ENCODE measurements at places on chromosomes 1 and 21. TPM values are rescaled to one million over a fixed set of nuclear protein-coding genes. Genes with fewer than 3 reads are reported as not detected.

GRCh38 chr1:156124557-156125483 lies 10.3 kb downstream of the LMNA start:
- no peak overlapping the region for H3K4me3 ChIP-seq
- no peaks in the 10 kb centered on the region for H3K36me3 ChIP-seq
- H3K27ac ChIP-seq, result no peak overlapping the region

DNA sequence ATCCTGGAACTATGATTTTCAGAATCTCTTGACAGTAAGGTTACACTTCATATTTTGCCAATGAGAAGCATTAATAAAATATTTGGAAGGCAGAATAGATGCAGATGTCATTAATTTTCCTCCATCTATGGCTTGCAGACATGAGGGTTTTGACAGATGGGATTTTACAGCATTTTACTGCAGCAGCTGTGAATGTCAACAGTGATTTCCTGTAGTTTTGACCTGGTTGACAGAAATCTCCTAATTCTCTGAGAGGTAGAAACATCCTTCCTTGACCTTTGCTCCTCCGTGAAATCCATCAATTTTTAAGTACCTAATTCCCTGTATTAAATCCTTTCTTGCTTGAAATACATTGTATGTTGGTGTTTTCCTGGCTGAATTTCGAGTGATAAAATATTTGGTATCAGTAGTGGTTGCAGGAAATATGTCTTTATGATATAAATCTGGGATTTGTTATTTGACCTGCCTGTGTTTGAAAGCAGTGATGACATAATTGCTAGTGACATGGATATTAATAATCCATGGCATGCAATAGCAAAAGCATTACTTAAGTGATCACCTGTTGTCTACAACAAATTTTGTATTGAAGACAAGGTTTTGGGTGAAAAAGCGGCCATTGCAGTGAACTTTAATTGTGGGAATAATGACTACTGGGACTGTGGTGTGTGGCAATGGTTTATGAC lies 73.9 kb downstream of the HLX start:
- H3K4me1 ChIP-seq, result no peaks in the 10 kb centered on the region
- no peak for DNase-seq
- no peaks in the 10 kb centered on the region for H3K27me3 ChIP-seq
- no peaks in the 10 kb centered on the region for H3K36me3 ChIP-seq
- H3K27ac ChIP-seq, result no peak overlapping the region
- H3K4me3 ChIP-seq, result no peak overlapping the region

DNA sequence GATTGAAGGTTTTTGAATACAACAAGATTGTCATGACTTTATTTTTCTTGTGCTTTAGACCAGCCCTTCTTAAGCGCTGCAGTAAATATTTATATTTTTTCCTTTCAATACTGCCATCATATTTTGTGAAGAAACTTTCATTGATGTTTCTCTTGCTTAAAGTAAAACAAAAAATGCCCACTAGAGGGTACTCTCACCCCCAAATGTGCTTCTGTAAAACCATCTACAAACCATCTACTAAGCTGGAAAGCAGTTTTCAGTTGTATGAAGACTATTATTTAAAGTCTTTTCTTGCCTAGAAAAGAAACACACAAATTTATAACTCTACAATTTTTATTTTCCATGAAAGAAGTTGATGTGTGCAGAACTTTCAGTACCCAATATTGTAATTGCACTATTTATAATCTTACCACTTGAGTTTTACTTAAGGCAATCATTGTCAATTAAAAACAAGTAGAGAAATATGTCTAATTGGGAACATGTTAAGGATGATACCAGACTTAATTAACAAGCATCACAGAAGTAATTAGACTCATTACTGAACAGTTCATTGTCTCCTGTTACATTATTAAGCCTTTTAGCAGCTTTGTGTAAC lies 10.7 kb downstream of the LEPR start:
- no peak overlapping the region for H3K4me3 ChIP-seq
- H3K4me1 ChIP-seq, result no peaks in the 10 kb centered on the region
- H3K36me3 ChIP-seq, result peaks cover 3% of the 10 kb centered on the region
- H3K27ac ChIP-seq, result no peak overlapping the region

GRCh38 chr1:26035959-26036755 lies 9.8 kb downstream of the SLC30A2 start:
- no peaks in the 10 kb centered on the region for H3K27me3 ChIP-seq
- H3K27ac ChIP-seq, result no peak overlapping the region
- peak overlapping the region; percentile 96 for H3K4me3 ChIP-seq

The STRIP1 gene
- 97.5 TPM for total RNA-seq

The OR2T35 gene
- total RNA-seq, result 0.30 TPM

GRCh38 chr1:162951553-162952315 lies 90.8 kb upstream of the CCDC190 start:
- H3K27ac ChIP-seq, result no peak overlapping the region
- DNase-seq, result no peak
- no peaks in the 10 kb centered on the region for H3K4me1 ChIP-seq
- H3K36me3 ChIP-seq, result no peaks in the 10 kb centered on the region
- H3K27me3 ChIP-seq, result no peaks in the 10 kb centered on the region
- H3K4me3 ChIP-seq, result no peak overlapping the region

The CLEC20A gene
- total RNA-seq, result 4.7 TPM

The TMEM52 gene
- total RNA-seq, result 0.69 TPM

The GNAT2 gene
- total RNA-seq, result not detected

DNA sequence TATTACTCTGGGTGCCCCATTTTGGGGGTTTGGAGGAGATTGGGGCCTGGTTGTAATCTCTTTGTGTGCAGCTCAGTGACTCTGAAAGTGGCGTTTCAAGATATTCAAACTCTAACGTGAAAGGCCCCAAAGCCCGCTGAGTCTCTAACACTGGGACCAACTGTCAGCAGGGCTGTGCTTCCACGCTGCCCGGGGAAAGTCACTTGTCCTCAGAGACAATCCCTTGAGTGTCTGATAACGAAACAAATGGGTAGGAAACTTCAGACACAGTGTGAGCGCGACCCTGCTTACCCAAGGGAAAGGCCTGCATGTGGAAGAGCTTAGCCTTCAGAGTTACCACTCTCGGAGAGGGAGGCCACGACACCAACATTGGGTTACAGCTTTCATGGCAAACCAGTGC lies 837 bp downstream of the UBASH3A start:
- no peaks in the 10 kb centered on the region for H3K36me3 ChIP-seq
- no peaks in the 10 kb centered on the region for H3K4me1 ChIP-seq
- H3K27me3 ChIP-seq, result no peaks in the 10 kb centered on the region
- no peak for DNase-seq

The PTGS2 gene
- total RNA-seq, result 0.07 TPM

- peak within 1 kb of the TSS; percentile 47 for H3K4me3 ChIP-seq
- H3K36me3 ChIP-seq, result no peaks in the 10 kb centered on the region
- H3K4me1 ChIP-seq, result peaks cover 26% of the 10 kb centered on the region
- H3K27me3 ChIP-seq, result no peaks in the 10 kb centered on the region
- DNase-seq, result peak; percentile 91
Observed at GRCh38 chr1:182604175-182605164, at the start of gene RGS16. Gene RGS16, minus strand, starts transcription at chr1:182604389. Its CDS starts 130 bp downstream, at chr1:182604259.

The HSPA6 gene
- total RNA-seq, result 11.2 TPM

The GRIK1 gene
- total RNA-seq, result not detected

DNA sequence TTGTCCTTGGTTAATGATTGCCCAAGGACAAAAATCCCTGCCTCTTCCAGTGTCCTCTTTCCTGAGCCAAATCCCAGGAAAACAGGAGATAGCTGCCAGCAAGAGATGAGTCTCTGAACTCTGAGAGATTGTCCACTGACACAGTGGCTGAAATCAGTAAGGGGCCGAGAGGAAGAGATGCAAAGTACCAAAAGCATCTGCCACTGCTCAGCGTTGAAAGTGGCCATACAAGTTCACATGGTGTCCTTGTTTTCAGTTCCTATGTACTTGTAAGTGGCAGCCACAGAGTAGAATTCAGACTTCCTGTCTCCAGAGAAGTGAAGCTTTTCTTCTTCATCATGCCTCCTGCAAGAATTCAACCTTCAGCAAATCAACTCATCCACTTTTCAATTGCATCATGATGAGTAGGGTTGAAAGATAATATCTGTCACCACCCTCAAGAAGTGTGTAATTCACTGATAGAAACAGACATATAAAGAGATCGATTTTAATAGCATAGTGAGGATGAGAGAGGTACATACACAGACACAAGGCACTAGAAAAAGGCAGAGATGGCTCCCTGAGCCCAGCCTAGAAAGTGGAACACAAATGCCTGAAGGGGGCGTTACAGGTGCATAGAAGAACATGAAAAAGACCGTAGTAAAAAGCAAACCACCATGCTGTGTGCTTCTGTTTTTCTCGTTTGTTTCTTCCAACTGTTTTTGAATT lies 185.8 kb downstream of the MRPL39 start:
- peak; percentile 86 for DNase-seq
- H3K4me1 ChIP-seq, result peaks cover 47% of the 10 kb centered on the region
- H3K27ac ChIP-seq, result peak overlapping the region; percentile 92
- no peaks in the 10 kb centered on the region for H3K27me3 ChIP-seq

The ATP1A2 gene
- total RNA-seq, result not detected

The CR1 gene
- 40.0 TPM for total RNA-seq

The OPTC gene
- not detected for total RNA-seq

DNA sequence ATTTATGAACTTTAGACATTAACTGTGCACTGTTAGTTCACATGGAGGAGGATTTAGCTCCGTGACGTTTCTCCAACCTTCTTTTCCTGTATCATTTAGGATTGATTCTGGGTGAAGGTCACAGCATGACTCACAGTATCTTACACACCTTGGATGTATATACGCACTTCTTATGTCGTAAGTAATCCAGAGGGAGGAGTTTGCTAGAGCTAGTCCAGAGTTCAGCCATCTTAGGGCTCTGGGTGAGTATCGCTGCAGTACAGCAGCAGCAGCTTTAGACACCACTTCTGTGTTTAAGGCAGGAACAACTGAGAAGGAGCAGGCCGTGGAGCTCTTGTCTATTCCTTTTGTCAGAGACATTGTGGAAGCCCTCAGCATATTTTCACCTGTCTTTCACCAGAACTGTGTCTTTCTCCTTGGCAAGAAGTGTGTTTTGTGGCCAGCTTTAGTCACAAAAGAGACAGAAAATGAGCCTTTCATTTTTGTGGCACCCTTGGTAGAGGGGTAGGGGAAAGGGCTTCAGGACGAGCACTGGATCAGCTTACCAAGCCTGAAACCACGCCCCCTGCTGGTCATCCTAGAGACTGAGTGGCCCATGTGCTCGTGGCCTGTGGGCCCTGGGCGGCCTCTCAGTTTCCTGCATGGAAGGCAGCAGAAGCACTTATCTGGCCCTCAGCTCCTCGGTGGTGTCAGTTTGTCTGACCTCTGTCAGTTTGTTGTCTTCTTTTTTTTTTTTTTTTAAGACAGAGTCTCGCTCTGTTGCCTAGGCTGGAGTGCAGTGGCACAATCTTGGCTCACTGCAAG lies 64.0 kb downstream of the ADARB1 start:
- no peaks in the 10 kb centered on the region for H3K27me3 ChIP-seq
- H3K4me1 ChIP-seq, result peaks cover 8% of the 10 kb centered on the region
- peaks cover 26% of the 10 kb centered on the region for H3K36me3 ChIP-seq

The CHODL gene
- total RNA-seq, result 0.19 TPM

The VPS45 gene
- total RNA-seq, result 50.0 TPM

DNA sequence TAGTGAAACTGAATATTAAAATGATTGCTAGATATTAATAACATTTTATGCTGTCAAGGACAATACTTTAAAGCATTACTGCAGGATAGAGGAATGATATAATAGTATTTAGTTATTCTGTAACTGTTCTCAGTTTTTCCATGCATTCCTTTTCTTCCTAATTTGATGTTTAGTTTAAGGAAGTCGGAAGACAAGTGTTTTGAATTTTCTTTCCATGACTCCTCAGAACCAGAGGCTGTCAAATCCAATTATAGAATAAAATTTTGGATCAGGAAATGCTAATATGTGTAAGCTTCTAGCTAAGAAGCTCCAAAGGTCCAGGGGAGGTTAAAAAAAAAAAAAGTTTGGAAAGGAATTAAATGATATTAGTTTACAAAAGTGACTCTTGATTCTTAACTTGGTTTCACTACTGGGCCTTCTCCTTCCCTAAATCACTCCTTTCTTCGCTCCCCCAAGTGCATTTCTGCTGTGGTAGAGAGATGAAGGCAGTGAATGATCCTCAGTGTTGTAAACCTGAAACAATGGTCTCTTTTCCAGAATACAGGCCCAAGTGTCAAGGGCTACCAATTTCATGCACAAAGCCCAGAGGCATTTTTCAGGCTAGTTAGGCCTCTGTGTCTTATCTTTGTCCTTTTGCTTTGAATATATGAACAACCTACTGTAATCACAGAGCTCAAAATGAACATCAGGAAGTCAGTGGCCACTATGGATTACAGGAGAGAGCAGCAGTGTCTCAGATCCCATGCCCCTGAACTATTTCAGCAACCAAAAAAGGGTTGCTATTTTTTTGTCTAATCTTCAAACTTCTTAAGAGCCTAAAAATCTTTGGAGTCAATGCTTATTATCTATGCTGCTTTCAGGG lies 6.2 kb downstream of the ADSS2 start:
- H3K36me3 ChIP-seq, result peaks cover 13% of the 10 kb centered on the region
- H3K27me3 ChIP-seq, result no peaks in the 10 kb centered on the region
- no peak overlapping the region for H3K4me3 ChIP-seq
- H3K4me1 ChIP-seq, result peaks cover 13% of the 10 kb centered on the region

- DNase-seq, result no peak
- H3K36me3 ChIP-seq, result no peaks in the 10 kb centered on the region
- no peaks in the 10 kb centered on the region for H3K27me3 ChIP-seq
- no peaks in the 10 kb centered on the region for H3K4me1 ChIP-seq
- no peak overlapping the region for H3K27ac ChIP-seq
Observed at GRCh38 chr21:38349111-38349746, 92.4 kb downstream of the KCNJ15 start.

- DNase-seq, result no peak
- no peak overlapping the region for H3K27ac ChIP-seq
- H3K36me3 ChIP-seq, result peaks cover 1% of the 10 kb centered on the region
- no peak overlapping the region for H3K4me3 ChIP-seq
- H3K27me3 ChIP-seq, result no peaks in the 10 kb centered on the region
- H3K4me1 ChIP-seq, result peaks cover 12% of the 10 kb centered on the region
Observed at GRCh38 chr1:108036796-108037562, 72.0 kb upstream of the VAV3 start.

- DNase-seq, result no peak
- no peaks in the 10 kb centered on the region for H3K36me3 ChIP-seq
- peaks cover 7% of the 10 kb centered on the region for H3K27me3 ChIP-seq
- no peak overlapping the region for H3K27ac ChIP-seq
- no peak overlapping the region for H3K4me3 ChIP-seq
Observed at GRCh38 chr1:41493117-41493536, 8.6 kb upstream of the EDN2 start.

The PTPN7 gene
- total RNA-seq, result 16.0 TPM

The RASSF5 gene
- 146 TPM for total RNA-seq

DNA sequence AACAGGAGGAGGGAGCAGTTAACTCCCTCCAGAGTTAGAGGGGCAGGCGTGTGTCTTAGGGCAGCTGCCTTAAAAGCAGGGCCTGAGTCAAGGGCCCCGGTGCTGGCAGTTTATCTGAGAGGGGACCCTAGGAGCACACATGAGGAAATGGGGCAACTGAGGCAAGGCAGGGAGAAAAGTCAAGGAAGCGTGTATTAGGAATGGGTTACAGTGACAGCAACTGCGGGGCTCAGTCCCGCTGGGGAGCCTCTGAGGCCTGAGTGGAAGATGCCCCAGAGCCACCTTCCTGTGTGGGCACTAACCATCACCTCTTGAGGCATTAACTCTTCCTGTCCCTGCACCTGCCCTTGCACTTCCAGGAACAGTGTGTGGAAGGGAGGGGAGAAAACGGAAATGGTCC lies 276.3 kb downstream of the MATN1 start:
- no peaks in the 10 kb centered on the region for H3K27me3 ChIP-seq
- DNase-seq, result no peak
- H3K36me3 ChIP-seq, result no peaks in the 10 kb centered on the region
- no peaks in the 10 kb centered on the region for H3K4me1 ChIP-seq
- H3K27ac ChIP-seq, result no peak overlapping the region
- no peak overlapping the region for H3K4me3 ChIP-seq

Measured in B cell (primary cell).